Glutamatergic neuron (in vitro differentiated cells): ENCODE measurements at places on chromosomes 5 and 9. TPM values are rescaled to one million over a fixed set of nuclear protein-coding genes. Genes with fewer than 3 reads are reported as not detected.

- no peaks in the 10 kb centered on the region for H3K36me3 ChIP-seq
- no peak for DNase-seq
- H3K27ac ChIP-seq, result no peak overlapping the region
- no peaks in the 10 kb centered on the region for H3K27me3 ChIP-seq
- H3K4me3 ChIP-seq, result no peak overlapping the region
Observed at GRCh38 chr5:68408345-68408871, 192.9 kb downstream of the PIK3R1 start.

GRCh38 chr5:77607324-77607723, 31.2 kb downstream of the OTP start:
- no peak overlapping the region for H3K4me3 ChIP-seq
- H3K36me3 ChIP-seq, result peaks cover 18% of the 10 kb centered on the region
- no peak overlapping the region for H3K27ac ChIP-seq
- H3K27me3 ChIP-seq, result peaks cover 5% of the 10 kb centered on the region
- no peak for DNase-seq

- peaks cover 3% of the 10 kb centered on the region for H3K27me3 ChIP-seq
- H3K4me3 ChIP-seq, result no peak overlapping the region
- H3K4me1 ChIP-seq, result peaks cover 6% of the 10 kb centered on the region
- peak overlapping the region; percentile 36 for H3K27ac ChIP-seq
- no peak for DNase-seq
Observed at GRCh38 chr9:112308588-112308987, 24.8 kb downstream of the PTBP3 start.

GRCh38 chr9:76586390-76587314, 127.7 kb downstream of the GCNT1 start:
- H3K36me3 ChIP-seq, result no peaks in the 10 kb centered on the region
- no peak overlapping the region for H3K4me3 ChIP-seq
- H3K27ac ChIP-seq, result no peak overlapping the region

- no peaks in the 10 kb centered on the region for H3K27me3 ChIP-seq
- no peak for DNase-seq
- H3K4me1 ChIP-seq, result no peaks in the 10 kb centered on the region
- H3K27ac ChIP-seq, result no peak overlapping the region
- no peak overlapping the region for H3K4me3 ChIP-seq
Observed at GRCh38 chr5:18357486-18357885, 723.2 kb downstream of the TAF11L14 start.

CCL27 gene
- 1.7 TPM for total RNA-seq

NOL8 gene
- total RNA-seq, result 34.9 TPM

- no peak for DNase-seq
- no peak overlapping the region for H3K27ac ChIP-seq
- H3K27me3 ChIP-seq, result no peaks in the 10 kb centered on the region
- H3K4me3 ChIP-seq, result no peak overlapping the region
- H3K36me3 ChIP-seq, result no peaks in the 10 kb centered on the region
- H3K4me1 ChIP-seq, result no peaks in the 10 kb centered on the region
Observed at GRCh38 chr9:79220666-79221065, 351.1 kb upstream of the TLE4 start.

GRCh38 chr5:173238312-173239232, 3.6 kb upstream of the NKX2-5 start:
- peaks cover 21% of the 10 kb centered on the region for H3K4me1 ChIP-seq
- DNase-seq, result no peak
- H3K4me3 ChIP-seq, result peak overlapping the region; percentile 86
- H3K27me3 ChIP-seq, result peaks cover 66% of the 10 kb centered on the region
- H3K27ac ChIP-seq, result peak overlapping the region; percentile 52

F2RL1 gene
- total RNA-seq, result 0.42 TPM

DNA sequence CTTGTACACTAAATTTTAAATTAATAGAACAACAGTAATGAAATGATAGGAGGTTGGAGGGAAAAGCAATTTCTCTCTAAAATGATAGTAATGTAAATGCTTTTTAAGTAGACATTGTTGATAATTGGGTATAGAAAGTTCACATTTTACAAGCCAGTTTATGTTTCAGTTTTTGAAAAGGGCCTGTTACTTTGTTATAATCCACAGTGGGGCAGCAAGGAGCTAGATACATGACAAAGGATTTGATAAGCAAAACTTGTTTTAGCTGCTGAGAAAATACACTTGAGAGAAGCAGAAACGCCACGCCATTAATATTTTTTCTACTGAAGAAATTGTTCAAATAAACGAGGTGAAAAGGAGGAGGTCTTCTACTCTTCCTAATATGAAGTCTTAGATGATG, 30.2 kb downstream of the SREK1 start:
- DNase-seq, result no peak
- H3K27ac ChIP-seq, result no peak overlapping the region
- H3K4me1 ChIP-seq, result no peaks in the 10 kb centered on the region
- no peaks in the 10 kb centered on the region for H3K36me3 ChIP-seq
- H3K4me3 ChIP-seq, result no peak overlapping the region

GRCh38 chr9:14312719-14313377, 1.1 kb downstream of the NFIB start:
- H3K36me3 ChIP-seq, result no peaks in the 10 kb centered on the region
- H3K4me1 ChIP-seq, result peaks cover 2% of the 10 kb centered on the region
- peak overlapping the region; percentile 94 for H3K4me3 ChIP-seq
- peaks cover 22% of the 10 kb centered on the region for H3K27me3 ChIP-seq
- DNase-seq, result peak; percentile 61
- no peak overlapping the region for H3K27ac ChIP-seq

CMYA5 gene
- total RNA-seq, result 0.74 TPM

DNA sequence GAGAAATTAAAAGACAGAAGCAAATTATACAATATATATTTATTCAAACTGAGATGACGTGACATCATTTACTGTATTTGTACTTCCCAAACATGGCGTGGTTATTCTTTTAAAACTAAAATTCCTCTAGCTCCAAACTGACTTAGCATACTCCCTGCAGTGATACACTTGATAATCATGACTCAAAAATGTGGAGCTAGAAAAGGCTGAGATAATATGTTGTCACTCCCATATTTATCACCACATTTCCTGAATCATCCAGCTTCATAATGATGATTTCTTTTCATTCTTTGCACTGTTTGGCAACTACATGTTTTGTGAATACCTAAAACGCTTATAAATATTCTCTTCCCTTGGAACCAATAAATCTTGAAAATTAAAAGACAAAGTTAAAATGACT, 341.0 kb downstream of the EBF1 start:
- H3K4me1 ChIP-seq, result peaks cover 54% of the 10 kb centered on the region
- DNase-seq, result no peak
- H3K27ac ChIP-seq, result peak overlapping the region; percentile 20
- H3K36me3 ChIP-seq, result no peaks in the 10 kb centered on the region
- H3K27me3 ChIP-seq, result peaks cover 2% of the 10 kb centered on the region
- no peak overlapping the region for H3K4me3 ChIP-seq

FAM221B gene
- not detected for total RNA-seq

DNA sequence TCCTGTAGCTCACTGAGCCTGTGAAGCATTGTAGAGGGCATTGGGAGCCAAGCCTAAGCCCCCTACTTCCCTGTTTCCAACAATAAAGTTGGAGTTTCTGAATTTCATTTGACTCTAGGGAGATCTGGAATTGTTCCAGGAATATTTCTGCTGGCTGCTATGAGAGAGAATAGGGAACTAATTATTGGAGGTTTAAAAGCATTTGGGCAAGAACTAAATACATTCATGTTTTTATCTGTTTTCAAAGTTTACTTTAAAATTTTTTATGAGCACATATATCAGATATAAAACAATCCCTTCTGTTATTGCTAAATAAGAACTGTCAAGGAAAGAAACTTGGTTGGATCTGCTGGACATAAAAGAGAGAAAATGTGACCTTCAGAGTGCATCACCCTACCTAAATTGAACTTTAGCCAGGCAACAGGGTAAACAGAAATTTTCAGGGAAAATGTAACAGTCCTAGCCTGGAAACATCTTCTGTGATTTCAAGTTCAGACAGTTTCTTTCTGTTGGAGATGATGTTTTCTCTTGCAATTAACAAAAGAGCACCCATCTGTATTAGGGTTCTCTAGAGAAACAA, 19.3 kb upstream of the LECT2 start:
- peaks cover 3% of the 10 kb centered on the region for H3K27me3 ChIP-seq
- no peaks in the 10 kb centered on the region for H3K36me3 ChIP-seq
- H3K27ac ChIP-seq, result no peak overlapping the region
- H3K4me3 ChIP-seq, result no peak overlapping the region

- H3K4me1 ChIP-seq, result peaks cover 2% of the 10 kb centered on the region
- no peak overlapping the region for H3K4me3 ChIP-seq
- H3K36me3 ChIP-seq, result peaks cover 6% of the 10 kb centered on the region
- DNase-seq, result peak; percentile 78
Observed at GRCh38 chr5:10863763-10864383, 102.8 kb upstream of the DAP start.

GRCh38 chr9:74753650-74754049, 134.1 kb downstream of the TRPM6 start:
- H3K36me3 ChIP-seq, result no peaks in the 10 kb centered on the region
- no peaks in the 10 kb centered on the region for H3K27me3 ChIP-seq
- no peak overlapping the region for H3K4me3 ChIP-seq
- no peaks in the 10 kb centered on the region for H3K4me1 ChIP-seq
- DNase-seq, result no peak

ADCY2 gene
- total RNA-seq, result 3.8 TPM

- H3K4me1 ChIP-seq, result peaks cover 9% of the 10 kb centered on the region
- H3K27me3 ChIP-seq, result peaks cover 6% of the 10 kb centered on the region
- DNase-seq, result no peak
Observed at GRCh38 chr5:177372034-177372896, 12.0 kb upstream of the SLC34A1 start.

DNAJC21 gene
- 28.6 TPM for total RNA-seq

GRCh38 chr5:96207420-96207819, 225.6 kb downstream of the PCSK1 start:
- H3K27me3 ChIP-seq, result no peaks in the 10 kb centered on the region
- no peak overlapping the region for H3K4me3 ChIP-seq
- DNase-seq, result no peak
- peaks cover 20% of the 10 kb centered on the region for H3K36me3 ChIP-seq

DNA sequence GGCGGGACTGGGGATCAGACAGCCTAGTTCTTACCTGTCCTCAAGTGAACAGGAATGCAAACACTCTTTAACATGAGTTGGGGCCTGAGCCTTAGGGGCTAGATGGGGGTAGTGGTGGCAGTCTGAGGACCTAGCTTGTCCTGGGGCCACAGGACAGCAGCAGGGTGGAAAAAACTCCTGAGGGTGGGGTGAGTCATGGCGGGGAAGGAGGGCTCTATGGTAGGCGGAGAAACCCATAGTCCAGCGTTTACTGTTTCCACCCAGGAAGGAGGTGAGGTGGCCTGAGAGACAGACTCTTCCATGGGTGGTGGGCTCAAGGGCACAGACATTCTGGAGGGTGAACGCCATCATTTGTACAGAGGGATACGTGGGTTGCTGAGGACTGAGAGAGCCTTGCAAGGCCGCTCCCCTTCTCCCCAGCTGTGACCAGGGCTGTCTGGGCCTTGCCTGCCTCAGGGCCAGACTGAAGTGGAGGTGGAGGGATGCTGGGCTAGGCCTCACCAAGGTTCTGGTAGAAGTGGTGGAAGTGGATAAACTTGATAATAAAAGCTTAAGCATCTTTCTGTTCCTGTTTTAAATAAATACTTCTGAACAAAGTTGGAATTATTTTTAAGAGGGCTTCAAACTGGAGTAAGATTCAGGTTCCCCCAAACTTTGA, 1.1 kb upstream of the TSPAN17 start:
- H3K4me3 ChIP-seq, result no peak overlapping the region
- DNase-seq, result no peak
- H3K27me3 ChIP-seq, result peaks cover 15% of the 10 kb centered on the region
- peaks cover 27% of the 10 kb centered on the region for H3K4me1 ChIP-seq
- H3K36me3 ChIP-seq, result no peaks in the 10 kb centered on the region
